ENCODE measurements at places on chromosomes 3 and 15.

DNA sequence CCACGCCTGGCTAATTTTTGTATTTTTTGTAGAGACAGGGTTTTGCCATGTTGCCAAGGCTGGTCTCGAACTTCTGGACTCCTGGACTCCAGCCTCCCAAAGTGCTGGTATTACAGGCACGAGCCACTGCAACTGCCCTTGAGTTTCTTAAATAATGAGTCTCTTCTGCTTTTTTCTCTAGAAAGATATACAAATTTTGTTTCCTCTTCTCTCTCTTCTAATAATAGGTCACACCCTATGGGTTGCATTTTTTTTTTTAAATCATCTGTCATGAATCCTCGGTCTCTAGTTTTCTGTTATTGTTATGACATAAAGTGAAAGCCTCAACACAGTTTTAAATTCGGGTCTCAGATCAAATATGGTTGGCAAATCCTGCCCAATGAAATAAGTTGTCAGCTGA lies 111.2 kb downstream of the IL12A start:
- DNase-seq = no peak

DNA sequence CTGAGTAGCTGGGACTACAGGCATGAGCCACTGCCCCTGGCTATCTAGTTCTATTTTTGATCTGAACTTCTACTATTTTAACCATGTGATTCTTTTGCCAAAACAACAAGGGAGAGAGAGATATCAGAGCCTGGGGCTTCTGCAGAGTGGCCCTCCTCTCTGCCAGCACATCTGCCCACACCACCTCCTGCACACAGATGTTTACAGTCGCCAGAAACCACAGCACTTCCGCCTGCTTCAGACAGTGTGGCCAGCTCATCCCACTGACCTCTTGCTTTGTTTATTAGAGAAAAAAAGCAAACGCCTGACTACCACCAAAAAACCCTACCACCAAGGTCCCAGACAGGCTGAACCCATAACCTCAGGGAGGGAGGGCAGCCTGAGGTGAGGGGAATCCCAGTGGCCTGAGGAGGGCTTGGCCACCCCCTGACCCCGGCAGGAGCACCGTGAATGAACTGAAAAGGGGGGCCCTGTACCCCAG lies 85.9 kb upstream of the ABHD2 start:
- DNase-seq = no peak

GRCh38 chr3:187763850-187764648 lies 18.8 kb upstream of the BCL6 start:
- no peak for DNase-seq

DNA sequence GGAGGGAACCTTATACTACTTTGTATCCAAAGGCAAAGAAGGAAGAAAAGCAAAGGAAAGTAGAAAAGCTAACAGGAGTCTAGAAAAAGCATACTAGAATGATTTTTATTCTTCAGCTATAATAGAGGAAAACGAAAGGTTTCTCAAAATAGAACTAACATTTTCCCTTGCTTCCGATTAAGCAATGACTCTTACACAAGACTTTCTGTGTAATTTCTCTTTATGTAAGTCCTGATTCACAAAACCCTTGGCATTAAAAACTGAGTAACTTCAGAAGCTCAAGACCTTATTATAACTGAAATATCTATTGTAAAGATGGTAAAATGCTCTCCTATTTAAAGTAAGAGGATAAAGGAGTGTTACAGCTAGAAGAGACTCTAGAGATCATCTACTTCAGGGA lies 97.4 kb downstream of the DTWD1 start:
- DNase-seq = no peak

- DNase-seq = no peak
Observed at GRCh38 chr3:56857178-56857577, 55.4 kb upstream of the ARHGEF3 start.

- DNase-seq = no peak
Observed at GRCh38 chr15:38524156-38524555, 40.5 kb downstream of the RASGRP1 start.

DNA sequence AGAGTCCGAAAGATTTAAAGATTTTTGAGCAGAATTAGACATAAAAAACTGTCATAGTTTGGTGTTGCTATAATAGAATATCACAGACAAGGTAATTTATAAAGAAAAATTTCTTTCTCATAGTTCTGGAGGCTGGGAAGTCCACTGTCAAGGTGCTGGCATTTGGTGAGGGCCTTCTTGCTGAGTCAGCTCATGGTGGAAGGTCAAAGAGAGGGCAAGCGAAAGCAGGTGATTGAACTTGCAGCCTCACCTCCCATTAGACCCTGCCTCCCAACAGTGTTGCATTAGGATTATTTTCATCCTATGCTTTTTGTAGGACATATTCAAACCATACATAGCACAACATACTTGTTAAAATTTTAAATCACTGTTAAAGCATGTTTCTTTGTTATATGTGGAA lies 9.9 kb downstream of the SELENOT start:
- no peak for DNase-seq

- DNase-seq = no peak
Observed at GRCh38 chr15:59644756-59645155, 12.6 kb downstream of the GTF2A2 start.

DNA sequence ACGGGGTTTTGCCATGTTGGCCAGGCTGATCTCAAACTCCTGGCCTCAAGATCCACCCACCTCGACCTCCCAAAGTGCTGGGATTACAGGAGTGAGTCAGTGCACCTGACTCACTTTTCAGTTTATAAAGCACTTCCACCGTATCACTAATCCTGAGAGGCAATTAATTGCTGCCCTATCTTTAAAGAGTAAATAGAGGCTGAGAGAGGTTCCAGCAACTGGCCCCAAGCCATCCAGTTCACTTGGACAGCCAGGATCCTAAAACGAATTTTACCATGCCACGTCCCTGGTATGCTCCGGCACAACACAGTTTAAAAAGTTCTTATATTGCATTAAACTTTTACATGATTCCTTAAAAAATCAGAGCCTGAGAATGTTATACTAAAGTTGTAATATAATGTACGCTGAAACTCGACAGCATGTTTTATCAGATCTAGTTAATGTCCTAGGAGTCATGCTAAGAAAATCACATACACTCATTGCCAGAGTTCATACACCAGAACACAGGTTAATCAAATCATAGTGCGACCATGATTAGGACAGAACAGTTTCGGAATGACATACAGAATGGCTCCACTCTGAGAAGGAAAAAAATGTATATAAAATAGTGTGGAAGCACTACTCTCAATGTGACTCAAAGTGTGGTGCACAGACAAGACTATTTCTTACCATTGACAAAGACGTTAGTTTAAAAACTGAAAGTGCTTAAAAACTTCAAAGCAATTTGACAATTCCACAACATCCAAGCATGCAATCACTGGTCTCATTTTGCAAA lies 125.4 kb downstream of the ULK4 start:
- no peak for DNase-seq
